ENCODE measurements at places on chromosomes 5 and 9. TPM values are rescaled to one million over a fixed set of nuclear protein-coding genes. Genes with fewer than 3 reads are reported as not detected.

GRCh38 chr5:91128604-91129003, 254.5 kb downstream of the ARRDC3 start:
- DNase-seq, result no peak

The UNC5A gene
- total RNA-seq, result not detected

DNA sequence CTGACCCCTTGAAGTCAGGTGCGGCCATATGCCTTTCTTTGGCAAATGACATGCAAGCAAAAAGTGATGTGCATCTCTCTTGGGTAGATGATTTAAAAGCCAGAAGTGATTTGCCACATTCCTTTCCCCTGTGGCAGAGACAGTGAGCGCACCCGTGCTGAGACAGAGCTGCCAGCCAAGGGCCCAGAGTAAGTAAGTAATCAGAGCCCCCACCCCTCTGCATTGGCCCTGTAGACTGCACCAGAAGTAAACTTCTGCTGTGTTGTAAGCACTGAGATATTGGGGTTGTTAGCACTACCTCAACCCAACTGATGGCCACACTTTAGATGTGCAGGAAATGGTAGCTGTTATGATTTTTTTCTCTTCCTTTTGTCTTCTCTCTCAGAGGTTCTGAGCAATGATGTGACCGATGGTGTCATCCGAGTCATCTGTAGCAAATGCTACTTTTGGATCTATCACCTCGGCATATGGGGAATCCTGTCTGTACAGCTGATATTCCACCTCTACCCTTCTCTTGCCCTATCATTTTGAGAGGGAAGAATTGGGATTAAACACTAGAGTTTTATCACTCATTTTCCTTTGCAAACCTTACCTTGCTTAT, 58.0 kb downstream of the DOCK2 start:
- no peak for DNase-seq

The GABBR2 gene
- 0.46 TPM for total RNA-seq

Measured in endothelial cell (in vitro differentiated cells).